ENCODE measurements at places on chromosomes 1 and 21.

GRCh38 chr1:238619652-238620051 lies 728.9 kb upstream of the ZP4 start:
- DNase-seq, result no peak

DNA sequence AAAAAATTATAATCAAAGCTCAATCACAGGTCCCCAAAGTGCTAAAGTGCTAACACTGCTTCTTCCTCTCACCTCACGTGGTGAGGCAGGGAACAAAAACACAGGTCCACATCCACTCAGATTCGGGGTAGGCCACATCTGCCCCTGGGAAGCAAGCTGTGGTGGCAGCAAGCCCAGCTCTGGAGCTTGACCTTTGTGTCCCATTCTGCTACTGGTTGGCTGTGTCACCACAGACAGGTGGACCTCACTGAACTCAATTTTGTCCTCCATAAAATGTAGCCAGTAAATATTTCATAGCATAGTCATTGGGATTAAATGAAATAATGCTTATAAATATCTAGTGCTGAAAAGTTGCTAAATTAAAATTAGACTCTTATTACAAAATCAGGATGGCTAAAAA lies 8.5 kb downstream of the AZIN2 start:
- DNase-seq, result no peak

DNA sequence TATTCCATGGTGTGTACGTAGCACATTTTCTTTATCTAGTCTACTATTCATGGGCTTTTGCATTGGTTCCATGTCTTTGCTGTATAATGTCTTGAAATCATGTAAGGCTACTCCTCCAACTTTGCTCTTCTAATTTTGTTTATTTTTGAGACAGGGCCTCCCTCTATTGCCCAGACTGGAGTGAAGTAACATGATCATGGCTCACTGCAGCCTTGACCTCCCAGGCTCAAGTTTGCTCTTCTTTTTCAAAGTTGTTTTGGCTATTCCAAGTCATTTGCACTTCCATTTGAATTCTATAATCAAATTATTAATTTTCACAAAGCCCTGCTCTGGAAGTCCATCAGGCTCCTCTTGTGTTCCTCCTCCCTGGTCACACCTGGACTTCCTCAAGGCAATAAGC lies 90.2 kb upstream of the SGIP1 start:
- DNase-seq, result peak; percentile 15

GRCh38 chr21:28867401-28867800 lies 125.3 kb downstream of the LTN1 start:
- DNase-seq, result no peak

GRCh38 chr1:62585469-62586155 lies 11.7 kb upstream of the ANGPTL3 start:
- DNase-seq, result no peak

DNA sequence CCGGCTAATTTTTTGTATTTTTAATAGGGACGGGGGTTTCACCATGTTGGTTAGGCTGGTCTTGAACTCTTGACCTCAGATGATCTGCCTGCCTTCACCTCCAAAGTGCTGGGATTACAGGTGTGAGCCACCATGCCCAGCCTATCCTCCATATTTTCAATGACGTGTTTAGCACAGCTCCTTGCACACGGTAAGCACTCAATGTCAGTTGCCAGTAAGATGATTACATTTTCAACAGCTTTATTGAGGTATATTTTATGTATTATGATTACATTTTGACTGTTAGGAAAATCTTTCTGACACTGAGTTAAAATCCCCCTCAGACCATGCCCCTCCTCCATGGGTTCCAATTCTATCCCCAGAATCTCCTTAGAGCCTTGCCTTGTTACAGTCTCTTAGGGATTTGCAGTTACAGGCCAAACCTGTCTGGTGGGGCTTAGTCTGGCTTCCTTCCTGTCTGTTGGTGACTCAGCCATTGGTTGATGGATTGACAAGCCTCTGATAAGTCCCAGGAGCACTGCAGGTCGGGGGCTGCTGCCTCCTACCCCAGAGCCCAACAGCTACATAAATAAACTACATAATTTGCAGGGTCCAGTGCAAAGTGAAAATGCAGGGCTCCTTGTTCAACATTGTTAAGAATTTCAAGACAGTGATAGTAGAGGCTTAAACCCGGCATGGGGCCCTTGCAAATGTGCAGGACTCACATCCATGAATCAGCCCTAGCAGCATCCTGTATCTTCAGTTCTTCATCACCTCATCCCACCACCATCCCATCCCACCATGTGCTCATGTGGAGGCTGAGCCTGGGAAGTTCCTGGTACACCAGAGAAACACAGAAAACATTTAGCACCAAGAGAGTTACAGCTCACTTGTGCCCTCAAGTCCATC lies 23.4 kb downstream of the COA7 start:
- no peak for DNase-seq

All from inflammatory macrophage treated with lipopolysaccharide for 4 hours (primary cell).